ENCODE measurements at places on chromosomes 3 and 15.

GRCh38 chr15:29942143-29942542 is 119.9 kb upstream of the TJP1 start:
- no peak for DNase-seq

GRCh38 chr3:60190073-60190472 is 1061.2 kb downstream of the FHIT start:
- DNase-seq: no peak

- DNase-seq: no peak
Observed at GRCh38 chr3:39254806-39255449, 24.9 kb downstream of the CX3CR1 start.

GRCh38 chr15:78389322-78389721 is 48.7 kb upstream of the IREB2 start:
- DNase-seq: no peak

DNA sequence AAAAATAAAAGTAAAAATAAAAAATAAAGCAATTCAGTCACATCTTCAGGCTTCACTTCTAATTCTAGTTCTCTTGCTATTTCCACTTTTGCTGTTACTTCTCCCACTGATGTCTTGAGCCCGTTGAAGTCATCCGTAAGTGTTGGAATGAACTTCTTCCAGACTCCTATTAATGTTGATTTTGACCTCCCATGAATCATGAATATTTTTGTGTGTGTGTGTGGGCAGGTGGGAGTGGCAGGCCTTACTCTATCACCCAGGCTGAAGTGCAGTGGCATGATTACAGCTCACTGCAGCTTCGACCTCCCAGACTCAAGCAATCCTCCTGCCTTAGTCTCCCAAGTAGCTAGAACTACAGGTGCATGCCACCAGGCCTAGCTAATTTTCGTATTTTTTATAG is 10.7 kb downstream of the USP4 start:
- DNase-seq: no peak

- DNase-seq: no peak
Observed at GRCh38 chr3:119481079-119481478, 12.3 kb downstream of the POGLUT1 start.

DNA sequence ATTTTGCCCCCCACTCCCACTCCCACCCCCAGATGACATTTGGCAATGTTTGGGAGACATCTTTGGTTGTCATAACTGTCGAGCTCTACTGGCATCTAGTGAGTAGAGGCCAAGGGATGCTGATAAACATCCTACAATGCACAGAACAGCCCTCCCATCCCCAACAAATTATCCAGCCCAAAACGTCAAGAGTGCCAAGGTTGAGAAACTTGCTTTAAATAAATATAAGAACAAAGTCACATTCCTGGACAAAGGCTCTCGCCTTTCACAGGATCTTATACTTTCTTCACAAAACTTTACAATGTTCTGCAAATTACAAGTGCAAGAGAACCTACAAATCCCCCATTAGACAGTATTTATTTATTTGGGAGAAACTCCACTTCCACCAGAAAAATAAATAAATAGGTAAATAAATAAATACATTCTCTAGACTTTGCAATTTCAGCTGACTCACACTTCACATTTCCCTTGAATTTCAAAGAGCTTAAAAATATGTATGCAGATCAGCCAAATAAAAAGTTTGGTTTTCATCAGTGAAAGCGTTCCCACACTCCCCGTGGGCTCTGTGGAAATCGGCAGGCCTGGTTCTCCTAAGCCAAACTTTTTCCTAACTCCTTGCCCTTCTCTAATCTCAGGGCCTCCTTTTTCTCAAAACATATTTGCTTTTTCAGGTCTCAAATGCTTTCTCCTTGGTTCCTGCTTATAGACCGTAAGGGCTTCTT is 12.7 kb upstream of the CPA3 start:
- DNase-seq: no peak

- no peak for DNase-seq
Observed at GRCh38 chr15:20658024-20658423, 116.4 kb upstream of the GOLGA6L6 start.

DNA sequence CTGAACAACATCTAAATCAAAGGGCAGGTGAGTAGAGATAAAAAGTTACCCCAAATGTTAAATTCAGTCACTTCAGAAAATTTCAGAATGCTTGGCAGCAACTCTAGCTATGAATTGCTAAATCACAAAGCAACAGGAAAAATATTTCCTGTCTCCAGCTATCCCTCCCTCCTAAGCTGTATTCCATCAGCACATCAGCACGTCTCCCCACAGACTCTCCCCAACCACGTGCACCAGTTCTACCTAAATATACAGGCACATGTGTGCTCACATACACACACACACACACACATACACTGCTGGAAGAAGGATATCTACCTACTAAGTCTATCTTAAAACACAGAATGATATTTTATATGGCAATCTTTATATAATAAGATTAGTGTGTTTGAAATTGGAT is 177.1 kb upstream of the ARHGEF26 start:
- DNase-seq: no peak

- DNase-seq: no peak
Observed at GRCh38 chr3:79517766-79518413, 249.9 kb downstream of the ROBO1 start.

GRCh38 chr3:44511238-44511566 is 33.7 kb upstream of the ZNF445 start:
- DNase-seq: no peak

- DNase-seq: no peak
Observed at GRCh38 chr3:122151480-122151879, 32.0 kb upstream of the CASR start.

- no peak for DNase-seq
Observed at GRCh38 chr3:43304126-43304525, 17.8 kb downstream of the SNRK start.

DNA sequence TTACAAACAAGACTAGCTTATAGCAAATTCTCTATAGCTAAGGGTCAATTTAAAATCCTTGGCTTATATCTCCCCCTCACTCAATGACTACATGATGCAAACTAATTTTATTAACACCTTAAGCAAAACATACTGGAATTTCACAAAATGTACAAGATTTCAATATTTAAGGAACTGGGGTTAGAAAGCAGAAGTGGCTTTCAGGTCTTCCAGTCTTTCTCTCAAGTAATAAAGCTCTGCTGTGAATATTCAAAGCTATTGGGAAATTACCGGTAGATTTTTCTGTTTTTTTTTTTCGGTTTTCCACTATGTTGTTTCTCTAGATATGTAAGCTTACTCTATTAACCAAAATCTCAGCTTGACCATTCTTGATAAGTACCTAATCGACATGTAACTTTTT is 3.9 kb downstream of the EPM2AIP1 start:
- no peak for DNase-seq

- no peak for DNase-seq
Observed at GRCh38 chr3:138468886-138469285, 34.5 kb downstream of the ESYT3 start.

- DNase-seq: no peak
Observed at GRCh38 chr3:188589071-188589470, 435.1 kb downstream of the LPP start.

DNA sequence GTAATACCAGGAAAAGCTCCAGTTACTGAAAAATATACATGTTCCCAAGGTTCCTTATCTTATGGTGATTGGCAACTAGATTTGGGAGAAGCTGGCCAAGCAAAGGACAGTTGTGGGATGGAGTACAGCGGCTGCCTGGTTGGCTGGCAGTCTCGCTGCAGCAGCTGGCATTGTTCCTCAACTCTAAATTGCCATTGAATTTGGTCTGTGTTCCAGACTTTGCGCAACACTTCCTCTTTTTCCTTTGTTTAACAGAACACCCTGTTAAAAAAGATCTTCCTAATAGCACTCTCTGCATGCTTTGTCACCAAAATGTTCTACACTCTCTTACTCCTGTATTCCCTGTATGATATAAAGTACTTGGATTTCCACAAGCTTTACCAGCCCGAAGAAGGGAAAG is 420.6 kb upstream of the RBMS3 start:
- DNase-seq: no peak

- no peak for DNase-seq
Observed at GRCh38 chr3:88595026-88595425, 445.3 kb downstream of the C3orf38 start.

DNA sequence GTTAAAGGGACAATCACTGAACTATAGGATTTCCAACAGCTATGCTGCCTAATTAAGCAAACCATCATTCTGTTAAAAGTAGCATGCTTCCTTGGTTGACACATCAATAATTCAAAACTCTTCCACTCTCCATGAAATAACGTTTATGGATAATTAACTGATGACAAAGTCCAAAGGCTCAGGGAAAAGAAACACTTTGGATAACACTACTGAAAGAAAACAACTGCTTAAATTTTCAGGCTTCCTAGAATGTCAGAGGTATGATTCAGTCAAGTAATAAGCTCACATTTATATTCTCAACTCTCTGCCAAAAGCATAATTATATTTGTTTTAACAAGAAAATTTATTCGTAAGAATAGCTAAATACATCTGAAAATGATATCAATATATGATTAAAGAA is 49.6 kb downstream of the WDR72 start:
- DNase-seq: no peak

GRCh38 chr15:66065325-66065724 is 188.2 kb downstream of the MEGF11 start:
- no peak for DNase-seq

DNA sequence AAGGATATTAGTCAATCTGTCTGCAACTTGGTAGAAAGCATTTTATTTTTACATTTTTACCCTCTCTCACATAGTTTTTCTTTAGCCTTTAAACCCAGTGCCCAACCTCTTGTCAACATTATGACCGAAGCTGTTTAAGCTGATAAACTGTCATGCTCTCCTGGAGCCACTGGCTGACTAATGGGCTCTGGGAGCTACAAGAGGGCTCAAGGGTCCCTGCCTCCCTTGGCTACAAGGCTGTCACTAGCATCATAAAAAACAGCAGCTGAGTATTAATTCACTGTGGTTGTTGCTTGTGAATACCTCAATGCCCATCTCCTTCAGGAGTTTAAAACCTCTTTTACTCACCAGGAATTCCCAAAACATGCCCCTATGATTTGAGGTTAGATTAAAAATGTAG is 237.9 kb downstream of the ZMAT3 start:
- DNase-seq: no peak

GRCh38 chr15:89459271-89460038 is 36.9 kb downstream of the RHCG start:
- DNase-seq: no peak

DNA sequence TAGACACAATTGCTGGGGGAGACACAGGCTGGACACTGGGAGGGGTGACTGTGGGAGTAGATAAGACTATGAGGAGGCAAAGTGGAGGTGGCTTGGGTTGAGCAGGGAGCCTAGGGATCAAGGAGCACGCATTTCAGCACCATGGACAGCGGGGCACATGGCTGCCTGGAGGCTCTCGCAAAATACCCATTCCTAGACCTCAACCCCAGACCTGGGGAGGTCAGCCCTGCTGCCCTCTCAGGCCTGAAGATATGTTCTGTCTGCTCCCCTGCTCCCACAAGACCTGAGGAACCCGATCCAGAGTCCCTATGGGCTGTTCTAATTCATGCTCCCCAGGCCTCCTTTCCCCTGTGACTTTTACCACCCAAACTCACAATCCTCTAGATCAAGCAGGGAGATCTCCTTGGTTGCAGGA is 16.0 kb upstream of the CPEB1 start:
- DNase-seq: no peak

DNA sequence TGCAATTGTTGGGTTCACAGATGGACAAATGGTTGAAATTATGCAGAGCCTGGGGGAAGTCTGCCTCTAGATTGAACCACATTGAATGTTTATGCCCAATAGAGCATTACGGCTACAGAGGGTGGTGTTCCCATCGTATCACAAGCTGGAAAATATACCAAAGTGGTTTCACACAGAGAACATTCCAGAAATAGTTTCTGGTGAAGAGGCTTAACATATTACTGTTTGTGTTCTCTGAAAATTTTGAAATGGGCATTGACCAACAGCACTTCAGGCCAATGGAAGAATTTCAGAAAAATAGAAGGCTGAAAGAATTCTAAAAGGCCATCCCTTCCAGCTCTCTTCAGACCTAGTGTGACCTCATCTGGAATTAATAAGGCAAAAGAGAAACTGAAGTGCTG is 203.9 kb downstream of the NEK10 start:
- no peak for DNase-seq

DNA sequence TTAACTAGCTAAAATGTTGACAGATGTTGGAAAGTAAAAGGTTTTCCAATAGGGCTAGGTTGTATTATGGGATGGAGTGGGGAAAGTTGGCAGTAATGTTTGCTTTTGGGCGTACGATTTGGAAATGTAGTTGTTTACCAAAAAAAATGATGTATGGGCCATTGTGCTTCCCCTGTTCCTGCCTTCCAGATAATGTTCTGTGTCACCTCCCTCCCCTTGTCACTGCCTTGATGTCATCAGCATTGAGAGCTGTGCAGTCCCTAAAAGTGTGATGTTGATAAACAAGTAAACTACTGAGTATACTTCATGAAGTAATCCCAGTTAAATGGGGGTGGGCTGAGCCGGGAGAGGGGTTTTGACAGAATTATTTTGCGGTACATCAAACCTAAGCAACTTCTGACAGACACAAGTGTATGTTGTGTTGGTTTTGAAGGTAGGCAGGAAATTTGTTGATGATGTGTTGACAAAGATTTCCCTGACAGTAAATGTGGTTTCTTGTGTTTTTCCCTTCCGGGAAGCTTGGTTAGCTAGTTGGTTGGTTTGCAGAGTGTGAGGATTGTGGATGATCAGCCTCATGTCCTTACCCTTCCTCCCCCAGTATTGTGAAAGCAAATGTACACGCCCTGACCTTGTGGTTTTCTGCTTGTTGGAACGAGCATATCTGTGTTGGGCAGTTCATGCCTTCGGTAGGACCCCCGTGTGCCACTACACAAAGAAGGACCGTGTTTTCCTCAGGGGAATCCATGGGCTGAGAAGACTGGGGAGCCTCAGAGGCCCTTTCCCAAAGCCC is 87.3 kb downstream of the PGPEP1L start:
- no peak for DNase-seq

GRCh38 chr15:60406513-60407414 is 9.0 kb upstream of the ANXA2 start:
- DNase-seq: no peak

- DNase-seq: no peak
Observed at GRCh38 chr3:37214076-37214475, 39.7 kb upstream of the LRRFIP2 start.

DNA sequence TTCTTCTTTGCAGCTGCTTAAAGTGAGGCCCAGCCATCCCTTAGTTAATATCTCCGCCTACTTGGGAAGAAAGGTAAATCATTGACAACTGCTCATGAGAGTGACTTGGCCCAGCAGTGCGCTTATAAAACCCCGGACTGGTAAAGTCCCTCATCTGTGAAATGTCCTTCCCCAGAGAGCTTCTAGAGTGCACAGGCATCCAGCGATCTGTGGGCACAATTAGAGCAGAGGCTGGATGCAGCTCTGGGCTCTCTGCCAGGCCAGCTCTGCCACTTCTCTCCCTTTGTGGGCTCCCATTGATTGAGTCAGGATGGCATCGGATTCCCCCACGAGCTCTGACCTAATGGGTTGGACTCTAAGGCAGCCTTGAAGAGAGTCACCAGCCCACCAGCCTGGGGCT is 219.0 kb upstream of the LINGO1 start:
- DNase-seq: no peak

- no peak for DNase-seq
Observed at GRCh38 chr3:31959951-31960792, 20.9 kb downstream of the OSBPL10 start.

All from stimulated activated CD4-positive, alpha-beta T cell treated with anti-CD3 and anti-CD28 coated beads, Interleukin-15, amount 100 ng/mL, for 1 hour (primary cell).